ENCODE measurements at places on chromosomes 7 and 10. TPM values are rescaled to one million over a fixed set of nuclear protein-coding genes. Genes with fewer than 3 reads are reported as not detected.

DNA sequence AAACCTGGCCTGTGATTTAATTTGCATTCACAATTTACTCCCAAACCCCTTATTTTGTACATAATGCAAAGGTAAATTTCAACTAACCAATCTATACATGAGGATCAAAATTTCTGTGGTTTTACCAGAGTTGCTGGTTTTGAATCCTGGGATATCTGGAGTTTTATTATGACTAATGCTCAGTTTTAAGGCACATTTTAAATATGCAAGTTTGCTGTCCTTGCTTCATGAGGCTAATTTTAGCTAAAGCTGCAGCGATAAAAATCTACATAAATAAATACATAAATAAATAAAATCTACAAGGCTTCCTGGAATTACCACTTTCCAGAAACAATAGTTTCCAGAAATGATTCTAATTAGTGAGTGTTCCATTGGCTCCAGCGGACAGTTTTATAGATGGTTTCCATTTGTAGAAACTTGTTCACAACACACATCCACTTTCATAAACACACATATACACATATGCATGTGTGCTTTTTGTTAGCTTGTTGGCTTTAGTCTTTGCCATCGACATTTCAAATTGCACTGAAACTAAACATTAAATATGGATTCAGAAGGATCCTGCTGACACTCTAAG, 339.5 kb upstream of the NRP1 start:
- DNase-seq = no peak

DNA sequence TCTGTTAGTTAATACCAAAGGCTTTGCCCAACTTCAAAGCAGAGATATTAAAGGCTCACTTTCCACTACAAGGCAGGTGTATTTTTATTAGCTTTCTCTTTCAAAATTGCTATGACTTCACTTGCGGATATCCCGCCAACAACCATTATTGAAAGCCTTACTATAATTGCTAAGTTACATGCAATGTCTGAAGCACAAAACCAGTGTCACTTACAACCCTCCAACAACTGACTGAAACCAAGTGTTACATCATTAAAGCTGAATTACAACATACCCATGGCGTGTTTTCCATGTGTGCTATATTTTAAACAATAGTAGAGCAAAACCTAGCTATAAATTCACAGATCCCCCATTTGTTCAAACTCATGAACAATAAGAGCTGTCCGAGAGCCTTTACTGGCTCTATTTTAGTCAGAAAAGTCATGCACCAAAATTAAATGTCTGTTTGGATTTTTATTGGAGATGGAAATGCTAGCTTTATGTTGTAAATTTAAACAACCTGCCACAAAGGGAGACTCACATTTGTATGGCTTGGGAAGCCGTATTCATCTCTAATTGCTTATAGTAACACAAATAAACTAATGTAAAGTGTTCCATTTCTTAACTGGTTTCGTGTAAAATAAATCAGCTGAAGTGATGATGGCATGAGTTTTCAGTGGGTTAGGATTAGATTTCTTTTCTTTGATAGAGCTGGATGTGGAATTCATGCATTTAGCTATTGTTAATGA, 227.1 kb downstream of the AGMO start:
- DNase-seq = no peak

DNA sequence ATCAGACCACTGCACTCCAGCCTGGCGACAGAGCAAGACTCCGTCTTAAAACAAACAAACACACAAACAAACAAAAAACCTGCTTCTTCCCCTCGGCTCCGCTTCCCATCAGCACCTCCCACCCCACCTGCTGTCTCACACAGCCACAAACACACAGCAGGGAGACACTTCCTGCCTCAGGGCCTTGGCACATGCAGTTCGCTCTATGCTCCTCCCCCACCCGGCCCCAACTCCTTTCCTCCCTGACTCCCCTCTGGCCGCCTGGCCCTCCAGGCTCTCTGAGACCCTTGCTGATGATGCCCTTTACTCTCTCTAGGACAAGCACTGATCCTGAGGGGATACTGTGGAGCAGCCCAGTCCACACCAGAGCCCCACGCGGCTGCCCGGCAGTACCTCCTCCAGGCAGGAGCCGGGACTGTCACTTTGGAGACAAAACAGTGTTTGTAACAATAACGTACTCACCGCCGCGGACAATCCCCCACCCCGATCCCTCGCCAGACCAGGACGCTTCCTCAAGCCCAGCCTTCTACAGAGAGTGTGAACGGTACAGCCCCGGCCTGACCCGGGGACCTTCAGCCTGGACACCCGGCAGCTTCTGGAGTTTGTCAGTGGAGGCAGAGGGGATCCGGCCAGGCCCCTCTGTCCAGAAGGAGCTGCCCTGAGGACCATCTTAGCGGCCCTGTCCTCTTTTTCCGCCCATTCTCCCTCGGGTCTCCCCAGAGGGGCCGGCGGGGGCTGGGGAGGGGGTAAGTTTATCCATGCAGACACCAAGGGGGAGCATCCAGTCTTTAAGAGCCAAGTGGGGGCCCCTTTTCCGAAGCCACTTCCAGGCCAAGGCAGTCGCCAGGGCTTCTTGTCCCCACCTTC, 50.0 kb upstream of the GTF2IRD1 start:
- DNase-seq = no peak

DNA sequence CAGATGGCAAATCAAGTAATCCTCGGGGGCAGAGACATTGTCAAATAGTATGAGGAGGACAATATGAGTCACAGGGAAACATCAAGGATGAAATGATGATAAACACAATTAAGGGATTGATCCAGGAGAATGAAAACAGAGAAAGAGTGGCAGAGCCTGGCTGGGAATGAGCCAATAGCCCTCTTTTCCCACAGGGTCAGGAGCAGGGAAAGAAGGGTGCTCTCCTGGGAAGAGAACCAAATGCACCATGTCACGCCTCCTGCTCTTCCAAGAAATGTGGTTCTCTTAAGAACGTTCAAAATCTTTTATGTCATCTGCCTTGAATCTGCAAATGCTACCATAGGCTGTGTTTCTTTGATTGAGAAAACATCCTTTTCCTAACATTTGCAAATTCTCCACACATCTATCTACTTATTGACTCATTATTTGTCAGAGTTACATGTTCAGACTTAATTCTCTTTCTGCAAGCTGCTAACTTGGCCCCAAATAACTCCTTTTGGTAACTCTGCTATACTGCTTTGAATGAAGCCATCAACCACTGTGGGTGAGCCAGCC, 50.6 kb downstream of the HIPK2 start:
- DNase-seq = no peak

DNA sequence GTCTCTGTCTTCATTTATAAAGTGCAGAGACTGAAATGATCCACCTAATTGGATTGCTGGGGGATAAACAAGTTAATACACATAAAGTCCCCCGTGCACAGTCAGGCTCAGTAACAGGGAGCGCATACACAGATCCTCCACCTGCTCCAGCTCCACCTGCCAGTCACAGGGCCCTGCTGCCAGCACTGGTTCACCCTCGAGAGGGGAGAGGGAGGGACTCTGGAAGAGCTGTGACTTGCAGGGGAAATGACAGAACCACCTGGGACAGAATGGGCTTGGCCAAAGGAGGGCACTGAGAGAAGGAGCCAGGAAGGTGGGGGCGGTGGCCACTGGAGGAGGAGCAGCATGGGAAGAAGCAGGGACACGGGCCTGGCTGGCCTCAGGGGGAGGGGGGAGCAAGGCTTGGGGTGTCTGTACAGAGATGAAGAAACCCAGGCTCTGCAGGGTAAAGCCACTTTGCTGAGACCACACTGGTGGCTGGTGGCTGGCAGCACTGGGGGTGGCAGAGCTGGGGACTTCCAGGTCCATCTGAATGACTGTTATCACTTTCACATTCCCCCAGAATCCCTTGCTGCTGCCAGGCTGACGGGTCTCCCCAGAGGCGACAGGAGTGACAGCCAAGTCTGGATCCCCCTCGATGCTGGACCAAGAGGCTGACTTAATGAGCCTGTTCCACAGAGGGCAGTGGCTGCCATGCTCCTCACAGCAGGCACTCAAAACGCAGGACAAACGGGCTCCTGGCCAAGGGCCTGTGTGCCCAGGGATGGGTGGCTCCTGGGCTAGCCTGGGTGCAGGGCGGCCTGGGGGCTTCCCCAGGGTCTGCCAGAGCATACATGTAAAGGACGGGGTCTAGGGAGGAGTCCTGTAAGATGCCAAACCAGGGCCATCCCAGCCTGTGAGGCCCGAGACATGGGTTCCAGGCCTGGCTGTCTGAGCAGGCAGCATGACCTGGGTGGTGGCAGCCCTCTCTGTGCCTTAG, 151.1 kb downstream of the SH3PXD2A start:
- DNase-seq = no peak

The SPDYE16 gene
- 0.28 TPM for total RNA-seq

The ANKRD1 gene
- total RNA-seq = 0.17 TPM
